Mesothelial cell of epicardium (in vitro differentiated cells): ENCODE measurements at places on chromosomes 4 and X. TPM values are rescaled to one million over a fixed set of nuclear protein-coding genes. Genes with fewer than 3 reads are reported as not detected.

DNA sequence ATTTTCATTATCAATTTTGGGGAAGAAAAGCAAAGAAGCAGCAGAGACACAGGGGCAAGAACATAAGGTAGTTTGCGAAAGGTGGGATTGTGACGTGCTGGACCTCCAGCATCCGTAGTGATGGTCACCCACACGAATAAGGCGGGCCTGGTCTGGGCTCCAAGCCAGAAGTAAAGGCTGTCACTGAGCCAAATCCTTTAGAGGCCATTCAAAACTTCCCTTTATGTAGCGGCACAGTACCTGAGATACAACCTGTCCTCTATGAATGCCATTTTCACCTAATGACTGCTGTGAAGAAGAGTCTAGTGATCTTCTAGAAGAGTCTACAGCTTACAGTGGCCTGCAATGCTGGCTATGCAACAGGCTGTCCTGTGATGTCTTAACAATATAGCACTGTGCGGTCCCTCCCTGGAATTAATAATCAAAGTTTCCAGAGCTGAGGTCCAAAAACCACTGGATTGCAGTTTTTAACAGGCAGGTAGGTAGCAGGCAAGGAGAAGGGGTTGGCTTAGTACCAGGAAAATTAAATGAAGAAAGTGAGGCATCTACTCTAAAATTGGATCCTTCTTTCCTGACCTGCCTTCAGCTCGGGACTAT is 56.2 kb downstream of the TRIML1 start:
- no peak for DNase-seq

TLR3 gene
- total RNA-seq, result 9.1 to 9.3 TPM (median 9.2 TPM) in 3 replicates

DNA sequence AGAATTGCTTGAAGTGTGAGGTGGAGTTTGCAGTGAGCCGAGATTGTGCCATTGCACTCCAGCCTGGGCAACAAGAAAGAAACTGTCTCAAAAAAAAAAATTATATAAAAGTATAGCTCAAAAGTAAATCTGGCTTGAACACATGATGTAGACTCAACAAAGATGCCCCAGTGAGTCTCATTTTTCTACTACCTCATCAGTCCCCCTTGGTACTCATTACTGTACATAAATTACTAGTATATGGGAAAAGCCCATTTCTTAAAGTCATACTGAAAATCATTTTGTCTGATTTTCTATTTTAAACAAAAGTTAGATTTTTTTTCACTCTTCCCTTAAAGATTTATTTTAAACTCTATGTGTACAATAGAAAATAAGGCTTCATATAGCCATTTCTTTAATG is 39.2 kb downstream of the FAM241A start:
- no peak for DNase-seq

SOD3 gene
- total RNA-seq, result 5.7 to 6.5 TPM (median 5.8 TPM) in 3 replicates

GRCh38 chr4:184453365-184454160 is 20.8 kb downstream of the IRF2 start:
- no peak for DNase-seq

DNA sequence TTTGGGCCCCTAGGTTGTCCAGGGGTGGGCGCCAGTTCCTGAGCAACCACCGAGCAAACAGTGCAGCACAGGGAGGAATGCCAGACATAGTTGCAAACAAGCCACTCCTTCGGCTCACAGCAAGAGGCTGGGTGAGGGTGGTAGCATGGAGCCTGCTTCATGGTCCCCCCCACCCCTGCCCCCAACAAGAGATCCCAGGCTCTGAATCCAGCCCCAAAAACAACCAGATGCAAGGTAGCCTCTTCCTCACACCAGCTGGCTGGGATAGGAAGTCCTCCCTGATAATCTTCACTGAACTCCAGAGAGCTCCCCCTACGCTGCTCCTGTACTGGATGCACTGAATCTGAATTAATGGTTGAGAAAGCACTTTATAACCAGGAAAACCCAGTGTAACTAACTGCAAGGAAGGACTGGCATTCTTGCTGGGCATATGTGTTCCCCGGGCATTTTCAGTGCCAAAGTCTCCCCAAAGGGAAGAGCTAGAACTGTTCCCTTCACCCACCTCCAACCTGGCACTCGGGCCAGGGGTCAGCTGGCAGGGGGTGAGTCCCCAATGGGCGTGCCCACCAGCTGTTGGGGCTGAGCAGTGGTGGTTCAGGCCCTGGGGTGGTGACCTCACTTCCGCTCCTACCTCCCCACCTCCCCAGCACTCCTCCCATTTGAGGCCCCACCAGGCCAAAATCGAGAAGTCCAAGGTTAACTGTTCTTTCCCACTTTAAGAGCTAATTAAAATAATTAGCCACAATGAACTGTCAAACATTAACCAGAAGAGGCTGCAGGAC is 1.5 kb downstream of the ELF4 start:
- DNase-seq, result no peak

GRCh38 chrX:133251204-133251603 is 33.0 kb upstream of the TFDP3 start:
- DNase-seq, result no peak

ABCG2 gene
- total RNA-seq, result 0.82 to 0.92 TPM (median 0.86 TPM) in 3 replicates

DNA sequence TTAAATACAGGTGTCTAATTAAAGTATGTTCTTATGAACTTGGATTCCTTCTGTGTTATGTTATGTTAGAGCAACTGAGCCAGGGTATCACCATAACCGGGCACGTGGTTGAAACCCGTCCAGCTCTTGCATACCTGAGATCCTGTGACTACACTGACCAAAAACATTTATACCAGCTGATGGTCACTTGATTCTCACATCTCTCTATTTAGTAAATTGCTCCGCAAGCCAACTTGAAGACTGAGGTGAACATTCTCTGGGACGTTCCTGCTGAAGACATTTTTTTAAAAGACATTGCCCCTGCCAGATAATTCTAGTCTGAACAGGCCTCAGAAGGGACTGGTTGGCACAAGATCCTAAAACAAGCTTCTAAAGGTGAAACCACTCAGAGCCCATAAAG is 550.0 kb upstream of the DIPK2B start:
- DNase-seq, result no peak

- DNase-seq, result no peak
Measured at GRCh38 chr4:186159613-186160012, 31.8 kb upstream of the CYP4V2 start.

ZFP42 gene
- total RNA-seq, result 16.6 to 18.9 TPM (median 17.5 TPM) in 3 replicates

DNA sequence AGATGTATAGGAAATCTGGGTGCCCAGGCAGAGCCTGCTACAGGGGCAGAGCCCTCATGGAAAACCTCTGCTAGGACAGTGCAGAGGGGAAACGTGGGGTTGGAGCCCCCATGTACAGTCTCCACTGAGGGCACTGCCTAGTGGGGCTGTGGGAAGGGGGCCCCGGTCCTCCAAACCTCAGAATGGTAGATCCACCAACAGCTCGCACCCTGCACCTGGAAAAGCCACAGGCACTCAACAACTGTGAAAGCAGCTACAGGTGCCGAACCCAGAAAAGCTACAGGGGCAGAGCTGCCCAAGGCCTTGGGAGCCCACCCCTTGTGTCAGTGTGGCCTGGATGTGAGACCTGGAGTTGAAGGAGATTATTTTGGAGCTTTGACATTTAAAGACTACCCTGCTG is 5.4 kb upstream of the XPNPEP2 start:
- no peak for DNase-seq

LDB2 gene
- total RNA-seq, result 4.6 to 7.6 TPM (median 7.3 TPM) in 3 replicates

GRCh38 chrX:78573630-78574029 is 85.5 kb downstream of the RTL3 start:
- DNase-seq, result no peak

CCDC158 gene
- total RNA-seq, result not detected in 3 replicates

DNA sequence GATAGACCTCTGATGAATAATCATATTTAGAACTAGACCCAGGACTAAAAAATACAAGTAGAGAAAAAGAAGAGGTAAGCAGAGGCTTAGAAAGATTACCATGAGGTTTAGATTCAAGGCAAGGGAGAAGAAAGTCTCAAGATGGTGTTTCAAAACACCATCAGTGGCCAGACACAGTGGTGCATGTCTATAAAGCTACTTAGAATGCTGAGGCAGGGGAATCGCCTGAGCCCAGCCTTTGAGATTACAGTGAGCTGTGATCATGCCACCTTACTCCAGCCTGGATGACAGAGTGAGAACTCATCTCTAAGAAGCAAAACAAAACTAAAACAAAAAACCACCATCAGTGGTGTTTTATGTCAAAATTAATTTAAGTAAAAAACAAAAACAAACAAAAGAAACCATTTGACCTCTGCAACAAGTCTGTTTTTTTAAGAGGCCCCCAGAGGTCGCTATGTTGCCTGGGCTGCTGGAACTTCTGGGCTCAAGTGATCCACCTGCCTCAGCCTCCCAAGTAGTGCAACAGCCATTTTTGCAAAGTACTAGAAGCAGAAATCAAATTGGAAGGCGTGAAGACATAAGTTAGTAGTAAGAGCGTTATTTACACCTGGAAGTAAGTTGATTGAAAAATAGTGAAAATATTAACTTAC is 784.3 kb downstream of the ADGRL3 start:
- DNase-seq, result no peak

HTN1 gene
- not detected in 3 replicates for total RNA-seq

GRCh38 chrX:7500386-7500785 is 342.6 kb upstream of the VCX start:
- no peak for DNase-seq

- no peak for DNase-seq
Measured at GRCh38 chr4:38869511-38869910, 1.9 kb downstream of the FAM114A1 start.

PPP4R3C gene
- not detected in 3 replicates for total RNA-seq

- DNase-seq, result no peak
Measured at GRCh38 chrX:103256651-103257050, 1.7 kb upstream of the TCEAL8 start.

ITGB1BP2 gene
- total RNA-seq, result 3.7 to 4.4 TPM (median 3.7 TPM) in 3 replicates
